ENCODE measurements at places on chromosomes 6 and 20.

- DNase-seq, result no peak
Measured at GRCh38 chr20:63536997-63537524, at the start of gene PTK6. TSS of gene PTK6 (minus strand) at chr20:63537376. CDS start at chr20:63537314, 62 bp downstream.

DNA sequence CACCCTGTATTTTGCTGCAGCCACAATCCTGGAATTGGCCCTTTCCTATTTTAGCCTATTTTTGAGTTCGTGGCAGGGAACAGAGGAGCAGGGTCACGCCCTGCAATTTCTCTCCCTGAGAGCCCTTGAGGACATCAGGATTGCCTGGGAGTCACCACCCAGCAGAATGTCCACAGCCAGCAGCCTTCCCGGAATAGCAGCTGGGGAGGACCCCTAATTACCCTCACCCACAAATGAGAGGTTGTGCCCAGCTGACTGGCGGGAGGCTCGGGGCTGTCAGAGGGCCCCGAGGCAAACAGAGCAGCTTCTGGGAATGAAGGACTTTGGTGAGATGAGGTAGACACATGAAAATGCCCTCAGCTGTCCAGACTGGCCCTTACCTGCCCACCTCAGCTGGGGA lies 165.1 kb downstream of the PREX1 start:
- DNase-seq, result no peak

- DNase-seq, result no peak
Measured at GRCh38 chr6:14450133-14450504, 332.5 kb downstream of the CD83 start.

DNA sequence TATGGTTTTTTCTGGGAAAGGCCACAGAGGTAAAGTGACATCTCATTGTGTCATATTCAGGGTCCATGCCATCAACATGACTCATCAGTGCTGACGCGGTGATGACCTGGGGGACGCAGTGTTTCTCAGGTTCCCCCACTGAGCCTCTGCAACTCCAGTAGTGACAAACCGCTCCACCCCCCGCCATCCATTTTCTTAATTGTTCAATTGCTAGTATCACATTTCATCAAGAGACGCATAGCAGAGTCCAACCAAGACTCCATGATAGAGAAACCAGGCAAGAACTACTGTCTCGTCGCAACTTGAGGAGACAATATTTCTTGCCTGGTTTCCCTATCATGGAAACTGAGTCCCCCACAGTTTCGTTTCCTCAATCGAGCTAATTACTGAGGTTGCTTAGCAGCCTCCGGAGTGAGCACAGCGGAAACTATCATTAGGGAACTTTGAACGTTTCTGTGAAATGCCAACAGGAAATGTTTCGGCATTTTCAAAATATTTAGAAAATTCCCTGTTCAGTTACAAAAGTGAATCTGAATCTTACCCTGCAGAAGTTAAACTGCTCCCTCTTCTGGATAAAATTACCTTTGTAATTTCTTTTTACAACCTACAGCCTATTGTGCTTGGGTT lies 12.2 kb upstream of the SERPINB1 start:
- peak; percentile 80 for DNase-seq

- no peak for DNase-seq
Measured at GRCh38 chr6:136147342-136147741, 102.8 kb downstream of the MTFR2 start.

- DNase-seq, result no peak
Measured at GRCh38 chr6:6277413-6277812, 43.0 kb downstream of the F13A1 start.

DNA sequence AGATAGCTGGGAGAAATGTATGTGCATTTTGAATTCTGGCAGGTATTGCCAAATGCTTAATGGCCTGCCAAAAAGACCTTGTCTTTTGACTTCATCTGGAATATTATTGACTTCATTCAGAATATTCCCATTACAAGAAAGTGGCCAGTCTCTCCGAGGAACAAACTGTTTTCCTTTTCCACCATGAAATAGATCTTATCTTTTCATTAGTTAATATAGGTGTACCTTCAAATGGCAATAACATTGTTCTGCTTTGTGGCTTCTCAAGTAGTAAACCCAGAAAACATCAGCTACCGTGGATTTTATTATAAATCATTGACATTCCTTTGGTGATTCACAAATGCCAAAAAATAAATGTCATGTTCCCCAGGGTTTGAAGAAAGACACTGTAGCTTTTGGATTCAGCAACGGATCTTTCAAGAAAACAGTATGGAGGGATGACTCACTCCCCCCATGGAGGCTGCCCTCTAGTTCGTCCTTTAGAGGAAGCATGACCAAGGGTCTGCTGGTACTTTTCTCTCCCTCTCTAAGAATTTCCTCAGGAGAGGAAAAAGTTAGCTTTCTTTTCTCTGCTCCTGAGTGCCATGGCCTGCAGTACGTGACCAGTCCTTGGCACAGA lies 1.1 kb upstream of the RNF182 start:
- no peak for DNase-seq

- DNase-seq, result no peak
Measured at GRCh38 chr6:387293-387741, 4.2 kb upstream of the IRF4 start.

GRCh38 chr6:97009781-97010492 lies 85.4 kb downstream of the KLHL32 start:
- no peak for DNase-seq

DNA sequence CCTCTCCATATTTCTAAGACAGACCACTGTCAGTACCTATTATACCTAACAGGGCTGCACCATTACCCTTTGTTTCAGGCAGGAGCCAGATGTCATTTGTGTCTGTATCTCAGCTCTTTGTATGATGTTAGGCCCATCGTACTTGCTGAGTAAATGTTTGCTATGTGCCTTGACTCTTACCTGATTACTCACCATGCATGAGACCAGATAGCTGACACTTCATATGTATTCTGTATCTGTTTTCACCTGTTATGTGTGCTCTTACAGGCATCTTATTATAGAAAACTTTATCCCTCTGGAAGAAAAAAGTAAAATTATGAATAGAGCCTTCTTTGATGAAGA lies 31.7 kb upstream of the ASXL1 start:
- DNase-seq, result no peak

GRCh38 chr6:43807228-43808061 lies 37.4 kb downstream of the VEGFA start:
- no peak for DNase-seq

- DNase-seq, result no peak
Measured at GRCh38 chr6:137307163-137307854, 88.1 kb upstream of the IFNGR1 start.

DNA sequence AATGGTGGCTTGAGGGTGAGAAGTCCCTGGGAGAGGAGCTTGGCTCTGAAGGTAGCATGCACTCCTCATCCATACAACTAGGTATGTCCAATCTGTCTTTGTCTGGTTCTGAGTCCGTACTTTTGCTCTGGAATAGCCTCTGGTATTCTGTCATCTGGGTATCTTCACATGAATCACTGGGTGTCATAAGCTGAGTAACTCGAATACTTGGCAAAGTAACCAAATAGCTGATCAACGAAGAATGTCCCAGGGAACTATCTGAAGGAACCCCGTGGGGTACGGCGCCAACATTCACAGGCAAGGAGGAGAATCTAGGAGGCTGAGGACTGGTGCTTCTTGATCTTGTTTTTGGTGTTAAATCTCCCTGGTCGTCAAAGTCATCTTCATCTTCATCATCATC lies 184.8 kb downstream of the HIVEP2 start:
- no peak for DNase-seq

- DNase-seq, result no peak
Measured at GRCh38 chr20:47557218-47557617, 55.5 kb downstream of the NCOA3 start.
